ENCODE measurements at places on chromosomes 5 and 9.

GRCh38 chr9:5587024-5587423 is 41.9 kb upstream of the RIC1 start:
- no peak for DNase-seq

DNA sequence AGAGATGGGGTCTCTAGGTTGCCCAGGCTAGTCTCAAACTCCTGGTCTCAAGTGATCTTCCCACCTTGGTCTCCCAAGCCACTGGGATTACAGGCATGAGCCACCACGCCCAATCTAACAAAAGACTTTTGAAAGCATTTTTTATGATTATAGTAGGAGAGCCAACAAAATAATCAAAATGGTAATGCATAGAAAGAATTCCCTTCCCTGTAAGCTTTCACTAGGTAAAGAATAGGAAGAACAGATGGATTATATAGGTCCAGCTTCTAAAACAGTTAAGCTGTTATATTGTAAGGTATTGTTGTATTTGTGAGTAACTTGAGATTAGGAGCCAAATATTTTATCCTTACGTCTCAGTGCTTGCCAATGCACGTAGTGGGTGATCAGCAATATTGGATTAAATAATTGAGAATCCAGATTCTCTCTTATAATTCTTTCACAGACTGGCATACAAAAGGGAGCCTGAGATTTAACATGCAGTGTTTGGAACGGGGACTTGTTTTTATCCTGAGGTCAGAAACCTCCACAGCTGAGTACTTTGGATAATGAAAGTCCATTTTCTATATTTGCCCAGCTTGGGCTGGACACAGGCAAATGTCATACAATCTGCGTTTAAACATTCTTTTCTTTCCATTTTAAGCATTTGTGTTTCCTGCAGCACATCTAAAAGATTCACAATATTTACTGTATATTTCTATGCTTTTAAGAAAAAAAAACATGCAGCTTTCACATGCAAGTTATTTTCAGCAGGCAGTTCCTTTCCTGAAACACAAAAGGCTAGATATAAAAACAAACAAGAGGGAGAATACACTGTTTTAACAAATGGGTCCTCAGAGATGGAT is 238.4 kb downstream of the ARRDC3 start:
- DNase-seq, result no peak

DNA sequence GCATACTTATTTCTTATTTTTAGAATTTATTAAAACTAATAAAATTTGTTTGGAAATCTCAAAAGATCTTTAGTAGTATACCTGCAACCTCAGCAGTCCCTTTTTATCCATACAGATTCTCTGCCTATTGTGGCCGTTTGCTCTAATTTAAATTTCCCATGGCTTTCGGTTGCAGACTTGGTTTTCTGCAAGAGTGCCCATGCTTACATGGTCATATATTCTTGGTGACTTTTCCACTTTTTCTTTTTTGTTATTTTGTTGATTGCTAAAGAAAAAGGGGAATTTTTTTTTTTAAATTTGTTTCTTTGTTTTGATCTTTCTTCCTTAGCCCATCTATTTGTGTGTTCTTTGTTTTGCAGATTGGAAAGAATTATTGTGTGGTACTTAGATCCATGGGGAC is 20.6 kb downstream of the ZCCHC7 start:
- no peak for DNase-seq

DNA sequence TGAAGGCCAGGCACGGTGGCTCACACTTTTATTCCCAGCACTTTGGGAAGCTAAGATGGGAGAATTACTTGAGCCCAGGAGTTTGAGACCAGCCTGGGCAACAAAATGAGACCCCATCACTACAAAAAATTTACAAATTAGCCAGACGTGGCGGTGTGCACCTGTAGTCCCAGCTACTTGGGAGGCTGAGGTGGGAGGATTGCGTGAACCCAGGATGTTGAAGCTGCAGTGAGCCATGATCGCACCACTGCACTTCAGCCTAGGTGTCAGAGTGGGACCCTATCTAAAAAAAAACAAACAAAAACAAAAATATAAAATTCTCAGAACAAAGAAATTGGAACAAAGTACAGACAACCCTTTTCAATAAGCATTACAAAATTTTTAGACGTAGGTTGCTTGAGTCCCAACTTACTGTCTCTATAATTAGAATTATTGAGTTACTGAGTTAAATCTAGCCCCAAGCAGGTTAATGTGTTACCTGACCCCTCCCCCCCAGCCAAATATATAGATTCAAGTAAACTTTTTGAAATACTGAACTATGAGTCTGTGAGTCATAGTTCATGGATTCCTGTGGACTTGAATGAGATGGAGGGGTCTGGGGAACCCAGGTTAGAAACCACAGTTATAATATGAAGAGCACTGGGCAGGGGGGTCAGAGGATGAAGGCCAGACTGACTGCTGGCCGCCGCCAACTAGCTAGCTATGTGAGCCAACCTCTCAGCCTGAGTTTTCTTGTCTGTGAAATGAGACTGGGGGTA is 173.1 kb downstream of the AOPEP start:
- no peak for DNase-seq

DNA sequence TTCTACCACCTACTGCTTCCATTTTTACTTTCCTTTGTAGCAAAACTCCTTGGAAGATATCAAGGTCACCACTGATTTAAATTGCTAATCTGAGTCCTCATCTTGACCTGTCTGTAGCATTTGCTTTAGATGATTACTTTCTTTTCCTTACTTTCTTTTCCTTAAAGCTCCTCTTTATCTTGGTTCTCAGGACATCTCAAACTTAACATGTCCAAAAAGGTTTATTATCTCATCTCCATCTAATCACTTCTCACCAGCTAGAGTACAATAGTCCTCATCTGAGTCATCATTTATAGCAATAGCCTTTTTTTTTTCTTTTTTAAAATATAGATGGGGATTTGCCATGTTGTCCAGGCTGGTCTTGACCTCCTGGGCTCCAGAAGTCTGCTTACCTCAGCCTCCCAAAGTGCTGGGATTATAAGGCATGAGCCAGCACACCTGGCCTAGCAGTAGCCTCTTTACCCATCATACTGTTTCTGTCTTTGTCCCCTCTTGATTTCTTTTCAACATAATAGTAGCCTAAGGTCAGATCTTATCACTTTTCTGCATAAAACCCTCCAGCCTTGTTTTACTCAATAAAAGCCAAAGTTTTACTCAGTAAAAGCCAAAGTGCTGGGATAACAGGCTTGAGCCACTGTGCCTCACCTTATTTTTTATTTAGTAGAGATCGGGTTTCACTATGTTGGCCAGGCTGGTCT is 32.9 kb upstream of the GPR21 start:
- DNase-seq, result no peak

GRCh38 chr5:155254399-155254798 is 240.8 kb downstream of the KIF4B start:
- no peak for DNase-seq

DNA sequence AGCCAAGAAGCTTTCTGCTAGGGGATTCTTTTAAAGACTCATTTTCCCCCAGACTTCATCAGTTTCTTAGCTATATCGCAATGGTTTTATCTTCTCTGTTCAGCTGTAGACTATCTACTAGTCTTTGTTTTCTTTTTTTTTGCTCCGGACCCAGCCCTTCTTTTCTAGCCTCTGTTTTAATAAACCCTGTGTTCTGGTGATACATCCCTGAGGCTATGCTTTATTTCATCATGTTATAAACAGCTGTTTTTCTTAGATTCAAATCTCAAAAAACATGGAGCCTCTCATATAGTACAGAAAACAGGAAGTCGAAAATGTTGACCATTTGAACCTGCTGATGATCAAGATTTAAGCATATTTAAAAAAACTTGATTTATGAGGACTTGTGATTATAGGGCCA is 37.8 kb downstream of the SCGB3A1 start:
- DNase-seq, result no peak
